Lower leg skin (tissue), 4 donors: ENCODE measurements at places on chromosomes 6 and 20. TPM values are rescaled to one million over a fixed set of nuclear protein-coding genes. Genes with fewer than 3 reads are reported as not detected.

DNA sequence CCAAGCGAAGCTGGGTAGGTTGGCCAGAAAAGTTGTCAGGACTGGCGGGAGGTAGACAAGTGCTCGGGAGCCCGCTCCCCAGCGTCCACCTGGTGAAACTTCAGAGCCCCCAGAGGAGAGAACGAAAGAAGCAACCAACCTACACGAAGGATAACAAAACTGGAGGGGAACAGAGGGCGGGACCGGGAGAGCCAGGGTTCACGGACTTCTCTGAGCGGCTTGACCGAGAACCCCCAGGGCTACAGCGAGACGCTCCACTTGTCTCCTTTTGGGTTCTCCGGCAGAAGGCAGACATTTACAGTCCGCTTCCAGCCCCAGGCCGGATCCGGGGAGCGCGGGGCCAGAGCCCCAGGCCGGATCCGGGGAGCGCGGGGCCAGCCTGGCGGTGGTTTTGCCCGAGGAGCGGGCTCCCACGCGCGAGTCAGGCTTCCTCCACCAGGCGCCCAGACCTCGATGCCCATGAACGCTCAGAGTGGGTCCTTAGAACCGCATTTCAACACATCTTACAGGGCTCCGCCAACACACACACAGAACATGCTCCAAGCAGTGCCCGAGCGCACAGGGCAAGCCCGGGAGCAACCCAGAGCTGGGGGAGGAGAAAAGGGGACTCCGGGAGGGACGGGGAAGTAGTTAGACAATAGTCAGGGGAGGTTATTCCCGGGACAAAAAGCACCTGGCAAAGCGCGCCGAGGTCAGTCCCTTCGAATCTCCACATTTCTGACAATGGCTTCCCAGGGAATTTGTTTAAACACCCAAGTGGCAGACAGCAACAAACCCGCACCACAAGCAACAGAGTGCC lies 1.1 kb downstream of the PTPRK start:
- peak; percentile 34 for DNase-seq

DNA sequence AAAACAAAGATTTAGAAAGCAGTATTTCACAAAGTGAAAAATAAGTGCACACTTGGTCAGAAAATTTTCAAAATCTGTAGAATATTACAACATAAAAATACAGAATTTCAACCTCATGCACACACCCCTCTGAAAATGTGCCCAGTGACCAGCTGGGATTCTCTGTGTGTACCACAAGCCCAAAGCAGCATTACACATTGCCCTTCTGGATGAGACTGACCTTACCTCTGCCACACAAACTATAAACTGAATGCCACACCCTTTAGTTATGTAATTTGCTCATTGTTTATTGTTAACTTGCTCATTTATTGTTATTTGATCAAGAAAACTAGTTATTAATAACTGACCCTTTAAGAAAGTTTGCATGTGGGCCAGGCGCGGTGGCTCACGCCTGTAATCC lies 303.0 kb downstream of the FOXC1 start:
- DNase-seq, result no peak

GRCh38 chr20:57837208-57838035 lies 127.6 kb upstream of the PMEPA1 start:
- no peak for DNase-seq

- DNase-seq, result no peak
Measured at GRCh38 chr6:144093658-144094057, 1.7 kb downstream of the SF3B5 start.

- no peak for DNase-seq
Measured at GRCh38 chr6:63307581-63308246, 12.1 kb downstream of the LGSN start.

GRCh38 chr6:68973066-68973465 lies 338.0 kb downstream of the ADGRB3 start:
- DNase-seq, result no peak

- no peak for DNase-seq
Measured at GRCh38 chr20:44693627-44694026, 21.5 kb upstream of the CCN5 start.

DNA sequence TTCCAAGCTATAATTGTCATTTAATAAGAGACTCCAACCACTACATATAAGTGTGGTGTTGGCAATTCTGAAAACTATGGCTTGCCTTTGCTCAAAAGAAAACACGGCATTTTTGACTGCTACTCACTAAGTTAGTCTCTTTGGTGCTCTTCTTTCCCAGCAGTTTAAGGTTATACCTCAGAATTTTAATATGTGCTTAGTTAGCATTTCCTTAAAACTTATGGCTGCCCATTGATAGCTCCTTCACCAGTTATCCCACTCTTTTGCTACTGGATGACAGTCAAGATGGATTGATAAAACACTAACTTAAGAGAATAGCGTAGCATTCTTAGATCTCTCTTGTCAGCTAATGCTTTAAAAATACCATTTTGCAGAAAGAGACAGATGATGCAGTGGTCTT lies 34.1 kb downstream of the GOPC start:
- DNase-seq, result no peak

- no peak for DNase-seq
Measured at GRCh38 chr20:25249198-25249931, 1.5 kb downstream of the PYGB start.

DNA sequence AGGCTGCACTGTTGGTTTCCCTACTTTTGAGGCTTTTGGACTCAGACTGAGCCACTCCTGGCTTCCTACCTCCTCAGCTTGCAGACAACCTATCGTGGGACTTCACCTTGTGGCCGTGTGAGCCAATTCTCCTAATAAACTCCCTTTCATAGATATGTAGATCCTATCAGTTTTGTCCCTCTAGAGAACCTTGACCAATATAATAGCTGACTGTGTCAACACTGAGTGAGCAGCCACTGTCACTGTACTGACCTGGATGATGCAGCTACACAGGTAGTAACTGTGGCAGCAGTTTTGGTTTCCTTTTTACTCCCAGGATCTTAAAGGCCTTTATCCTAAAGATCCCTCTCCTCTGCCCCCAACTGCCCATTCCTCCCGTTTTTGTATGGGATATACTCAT lies 70.2 kb downstream of the SLC22A3 start:
- no peak for DNase-seq

DNA sequence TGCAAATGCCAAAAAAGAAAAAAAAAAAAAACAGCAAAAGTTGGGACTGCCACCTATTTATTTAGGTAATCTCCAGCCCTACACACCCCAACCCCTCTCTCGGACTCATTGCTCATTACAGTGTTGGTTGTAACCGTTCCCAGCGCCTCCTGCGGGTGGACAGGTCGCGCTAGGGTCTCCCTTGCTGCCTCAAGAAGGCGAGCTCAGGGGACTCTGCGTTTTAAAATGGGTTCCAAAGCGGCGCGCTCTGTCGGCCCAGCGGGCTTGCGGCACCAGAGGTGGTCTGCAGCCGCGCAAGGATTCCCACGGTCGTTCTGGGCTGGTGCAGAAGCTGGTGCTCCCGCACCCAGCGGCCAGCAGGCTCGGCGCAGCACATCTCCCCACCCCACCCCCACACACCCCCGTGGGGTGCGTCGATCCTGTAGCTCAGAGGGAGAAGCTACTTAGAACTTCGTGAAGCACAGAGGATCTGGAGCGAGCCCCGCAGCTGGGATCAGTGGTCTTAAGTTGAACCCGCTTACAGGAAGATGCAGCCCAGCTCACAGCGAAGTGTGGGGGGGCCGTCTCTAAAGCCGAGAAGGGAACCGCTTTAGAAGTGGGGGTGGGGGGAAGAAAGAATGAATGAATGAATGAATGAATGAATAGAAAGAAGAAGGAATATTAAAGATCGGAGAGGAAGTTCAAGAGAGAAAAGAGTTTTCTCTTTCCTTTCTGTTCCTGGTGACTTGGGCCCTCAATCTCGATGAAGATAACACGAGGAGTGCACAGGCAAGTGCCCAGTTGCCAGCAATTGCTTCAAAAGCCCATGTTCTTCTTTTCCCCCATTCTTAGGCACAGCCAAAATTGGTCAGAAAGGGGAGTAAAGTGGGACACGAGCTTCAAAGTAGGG lies 780 bp downstream of the TFAP2A start:
- no peak for DNase-seq

- DNase-seq, result peak; percentile 13
Measured at GRCh38 chr20:58111310-58112016, 117.0 kb downstream of the ANKRD60 start.

DNA sequence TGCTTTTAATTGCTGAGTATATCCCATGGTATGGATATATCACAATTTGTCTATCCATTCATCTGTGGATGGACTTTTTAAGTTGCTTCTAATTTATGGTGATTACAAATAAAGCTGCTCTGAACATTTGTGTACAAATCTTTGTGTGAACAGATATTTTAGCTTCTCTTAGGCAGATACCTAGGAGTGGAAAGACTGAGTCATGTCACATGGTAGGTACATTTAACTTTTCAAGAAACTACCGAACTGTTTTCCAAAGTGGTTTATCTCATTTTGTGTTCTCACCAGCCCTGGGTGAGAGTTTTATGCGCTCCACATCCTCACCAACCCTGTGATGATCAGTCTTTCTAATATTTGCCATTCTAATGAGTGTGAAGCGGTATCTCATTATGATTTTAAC lies 31.0 kb upstream of the ZNFX1 start:
- no peak for DNase-seq

GRCh38 chr6:155943635-155944034 lies 488.0 kb upstream of the NOX3 start:
- DNase-seq, result no peak

DNA sequence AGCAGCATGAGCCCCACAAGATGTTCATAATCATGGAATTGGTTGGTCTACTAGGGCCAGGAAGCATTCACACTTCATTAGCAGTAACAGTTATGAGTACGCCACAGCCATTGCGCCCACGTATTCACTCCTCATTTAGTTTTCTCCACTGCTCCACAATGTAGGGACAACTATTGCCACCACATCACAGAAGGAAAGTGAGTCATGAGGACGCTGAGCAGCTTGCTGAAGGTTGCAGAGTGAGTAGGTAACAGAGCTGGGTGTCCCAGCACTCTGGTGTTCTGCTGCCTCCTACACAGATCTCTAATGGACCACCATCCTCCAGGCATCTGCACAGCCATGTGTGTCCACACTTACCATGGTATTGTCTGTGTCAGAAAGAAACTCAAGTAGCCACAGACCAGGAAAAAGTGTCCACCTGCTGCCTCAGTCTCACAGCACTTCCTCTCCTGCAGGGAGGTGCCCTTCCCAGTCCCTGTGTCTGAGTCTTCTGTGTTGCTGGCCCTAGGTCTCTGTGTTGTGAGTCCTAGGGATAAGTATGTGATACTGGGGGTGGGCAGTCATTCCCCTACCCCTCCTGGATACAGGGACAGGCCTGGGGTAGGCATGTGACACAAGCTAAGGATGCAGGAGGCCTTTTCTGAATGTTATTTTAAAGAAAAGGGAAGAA lies 103.9 kb downstream of the TTLL2 start:
- DNase-seq, result no peak

DNA sequence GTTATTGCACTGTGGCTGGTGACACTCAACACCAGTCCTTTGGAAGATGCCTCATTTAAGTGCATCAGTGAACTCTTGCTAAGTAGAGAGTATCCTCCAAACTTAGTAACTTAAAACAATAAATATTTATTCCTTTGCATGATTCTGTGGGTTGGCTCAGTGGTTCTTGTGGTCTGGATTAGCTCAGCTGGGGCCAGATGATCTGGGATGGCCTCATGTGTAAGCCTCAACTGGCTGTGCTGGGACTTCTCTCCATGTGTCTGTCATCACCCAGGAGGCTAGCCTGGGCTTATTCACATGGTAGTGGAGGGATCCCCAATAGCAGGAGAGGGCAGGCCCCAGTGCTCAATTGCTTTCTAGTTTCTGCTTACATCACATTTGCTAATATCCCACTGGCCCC lies 8.3 kb downstream of the LRRN4 start:
- DNase-seq, result no peak

DNA sequence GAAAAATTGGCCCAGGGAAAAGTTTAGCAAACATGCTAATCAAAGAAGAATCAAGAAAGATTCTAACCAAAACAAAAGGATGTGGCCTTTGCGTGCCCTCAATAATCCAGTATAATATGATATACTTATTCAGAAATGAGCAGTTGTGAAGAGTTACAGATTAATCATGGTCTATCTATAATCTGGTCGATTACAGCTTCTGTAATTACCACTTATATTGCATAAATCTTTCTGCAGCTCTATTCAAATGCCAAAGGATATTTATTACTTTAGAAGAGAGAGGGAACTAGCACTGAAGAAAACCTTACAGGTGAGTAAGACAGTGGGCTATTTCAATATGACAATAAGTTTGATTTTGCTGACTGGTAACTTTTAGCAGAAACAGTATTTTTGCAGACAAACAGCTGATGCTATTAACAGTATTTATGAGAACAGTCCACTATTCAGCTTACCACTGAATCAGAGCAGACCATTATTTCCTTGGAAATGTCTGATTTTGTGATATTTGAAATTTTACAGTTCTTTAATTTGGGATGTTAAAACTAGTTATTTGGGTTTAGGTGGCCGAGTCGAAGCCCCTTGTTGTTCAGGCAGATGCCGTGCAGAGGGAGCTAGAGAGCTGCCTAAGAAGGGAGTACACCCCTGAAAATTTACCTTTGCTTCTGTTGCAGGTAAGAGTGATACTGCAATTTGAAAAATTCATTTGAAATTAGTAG lies 92.2 kb downstream of the CEP57L1 start:
- DNase-seq, result no peak

- no peak for DNase-seq
Measured at GRCh38 chr20:49798718-49799117, 13.9 kb upstream of the SLC9A8 start.

GRCh38 chr6:26388441-26388840 lies 5.5 kb downstream of the BTN2A2 start:
- DNase-seq, result no peak

GRCh38 chr6:63821442-63821841 lies 185.8 kb downstream of the PHF3 start:
- no peak for DNase-seq

The PGC gene
- not detected for total RNA-seq

The SF3B5 gene
- total RNA-seq, result 161 TPM

The SLC35D3 gene
- not detected for total RNA-seq

The GRIK2 gene
- 0.49 TPM for total RNA-seq

The FAM217A gene
- total RNA-seq, result not detected

The TSPO2 gene
- total RNA-seq, result not detected

The BCAS1 gene
- total RNA-seq, result 3.7 TPM

The DOK5 gene
- total RNA-seq, result 0.23 TPM

The COL21A1 gene
- 6.0 TPM for total RNA-seq

The HSPA1L gene
- total RNA-seq, result 1.3 TPM

The PROCR gene
- total RNA-seq, result 32.1 TPM

The MRAP2 gene
- 3.2 TPM for total RNA-seq
